Lung (tissue), 17 donors: ENCODE measurements at places on chromosomes 11 and 22. TPM values are rescaled to one million over a fixed set of nuclear protein-coding genes. Genes with fewer than 3 reads are reported as not detected.

- no peak for DNase-seq
Observed at GRCh38 chr11:43197379-43197778, 114.4 kb upstream of the API5 start.

DNA sequence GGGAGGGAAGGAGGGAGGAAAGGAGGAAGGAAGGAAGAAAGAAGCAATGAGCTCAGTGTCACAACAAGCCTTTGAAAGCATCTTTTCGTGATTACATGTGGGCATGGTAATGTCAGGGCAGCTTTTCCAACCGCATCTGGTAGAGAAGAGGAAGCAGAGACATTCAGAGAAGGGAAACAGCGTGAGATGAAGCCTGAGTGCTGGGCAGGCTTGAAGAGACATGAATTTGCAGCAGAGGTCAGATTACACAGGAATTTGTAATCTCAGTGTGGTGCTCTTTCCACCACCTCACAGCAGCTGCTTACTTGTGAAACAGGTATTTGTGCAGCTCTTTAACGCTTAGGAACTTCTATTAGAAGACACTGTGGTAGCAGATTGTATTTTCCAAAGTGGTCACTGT lies 289.5 kb upstream of the C11orf87 start:
- no peak for DNase-seq

GRCh38 chr11:6992026-6992425 lies 28.1 kb downstream of the ZNF214 start:
- DNase-seq: no peak

- DNase-seq: peak; percentile 58
Observed at GRCh38 chr22:31439808-31440207, 40.4 kb downstream of the DRG1 start.

Gene NPAS4
- total RNA-seq: 0.06 TPM

DNA sequence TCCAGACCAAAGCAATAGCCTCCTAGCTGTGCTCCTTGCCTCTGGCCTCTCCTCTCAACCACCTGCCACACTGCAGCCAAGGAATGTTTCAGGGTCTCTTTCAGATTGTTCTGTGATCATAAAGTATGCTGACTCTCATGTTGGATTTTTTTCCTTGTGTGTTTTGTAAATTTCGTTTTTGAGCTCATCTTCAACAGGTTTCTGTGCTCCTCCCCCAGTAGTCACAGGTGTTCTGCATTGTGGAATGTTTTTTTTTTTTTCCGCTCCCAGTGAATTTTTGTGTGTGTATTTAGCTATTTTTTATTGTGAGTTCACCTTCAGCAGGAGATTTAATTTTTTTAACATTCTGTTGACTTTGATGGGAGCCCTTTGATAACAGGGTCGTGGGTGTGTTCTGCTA lies 153.7 kb downstream of the MYO18B start:
- DNase-seq: no peak

GRCh38 chr11:62489204-62489603 lies 57.4 kb downstream of the AHNAK start:
- no peak for DNase-seq

Gene SLC5A1
- 3.5 TPM for total RNA-seq

DNA sequence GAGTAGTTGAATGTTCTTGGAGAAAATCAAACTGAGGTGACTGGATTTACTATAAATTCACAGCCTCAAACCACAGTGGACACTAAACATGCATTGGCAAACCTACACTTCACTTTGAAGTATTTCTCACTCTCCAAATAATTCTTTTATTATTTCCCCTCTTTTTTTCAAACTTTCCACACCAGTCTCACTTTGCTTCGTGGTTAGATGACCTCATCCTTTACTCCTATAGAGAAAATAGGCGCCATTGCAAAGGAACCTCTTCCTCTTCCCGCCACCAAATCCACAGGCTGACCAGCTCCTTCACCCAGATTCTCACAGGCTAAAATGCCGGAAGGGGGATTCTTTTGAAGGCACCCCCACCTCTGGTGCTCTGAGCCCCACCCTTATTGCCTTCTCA lies 33.4 kb downstream of the HTR3A start:
- DNase-seq: no peak

DNA sequence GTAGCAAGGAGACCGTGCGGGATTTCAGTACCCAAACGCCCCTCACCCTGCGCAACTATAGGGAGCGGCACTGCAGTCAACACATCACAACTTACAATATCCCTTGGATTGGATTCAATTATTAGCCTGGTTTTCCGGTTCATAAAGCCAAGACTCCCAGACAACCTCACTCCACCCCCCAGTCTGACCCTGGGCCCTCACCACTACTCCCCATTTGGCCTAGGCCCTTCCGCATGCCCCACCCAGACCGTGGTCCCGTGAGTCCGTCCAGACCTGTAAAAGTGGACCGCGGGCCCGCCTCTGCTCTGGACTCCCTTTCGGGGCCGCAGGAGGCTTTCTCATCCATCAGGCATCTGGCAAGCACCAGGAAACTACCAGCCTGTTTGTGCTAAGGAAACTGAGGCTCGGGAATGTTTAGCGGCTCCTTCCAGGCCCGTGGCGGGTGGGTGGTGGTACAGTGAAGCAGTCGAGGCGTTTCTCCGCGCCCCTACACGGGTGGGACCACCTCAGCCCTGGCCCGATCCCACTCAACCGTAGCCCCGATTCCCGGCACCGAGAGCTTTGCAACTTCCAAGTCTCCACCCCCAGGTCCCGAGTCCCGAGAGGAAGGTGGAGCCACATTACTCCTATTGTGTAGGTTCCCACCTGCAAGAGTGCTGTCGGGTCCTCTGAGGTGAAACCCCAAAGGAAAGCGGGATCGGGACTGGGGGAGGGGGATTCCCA lies 679 bp upstream of the DPP3 start:
- peak; percentile 57 for DNase-seq

DNA sequence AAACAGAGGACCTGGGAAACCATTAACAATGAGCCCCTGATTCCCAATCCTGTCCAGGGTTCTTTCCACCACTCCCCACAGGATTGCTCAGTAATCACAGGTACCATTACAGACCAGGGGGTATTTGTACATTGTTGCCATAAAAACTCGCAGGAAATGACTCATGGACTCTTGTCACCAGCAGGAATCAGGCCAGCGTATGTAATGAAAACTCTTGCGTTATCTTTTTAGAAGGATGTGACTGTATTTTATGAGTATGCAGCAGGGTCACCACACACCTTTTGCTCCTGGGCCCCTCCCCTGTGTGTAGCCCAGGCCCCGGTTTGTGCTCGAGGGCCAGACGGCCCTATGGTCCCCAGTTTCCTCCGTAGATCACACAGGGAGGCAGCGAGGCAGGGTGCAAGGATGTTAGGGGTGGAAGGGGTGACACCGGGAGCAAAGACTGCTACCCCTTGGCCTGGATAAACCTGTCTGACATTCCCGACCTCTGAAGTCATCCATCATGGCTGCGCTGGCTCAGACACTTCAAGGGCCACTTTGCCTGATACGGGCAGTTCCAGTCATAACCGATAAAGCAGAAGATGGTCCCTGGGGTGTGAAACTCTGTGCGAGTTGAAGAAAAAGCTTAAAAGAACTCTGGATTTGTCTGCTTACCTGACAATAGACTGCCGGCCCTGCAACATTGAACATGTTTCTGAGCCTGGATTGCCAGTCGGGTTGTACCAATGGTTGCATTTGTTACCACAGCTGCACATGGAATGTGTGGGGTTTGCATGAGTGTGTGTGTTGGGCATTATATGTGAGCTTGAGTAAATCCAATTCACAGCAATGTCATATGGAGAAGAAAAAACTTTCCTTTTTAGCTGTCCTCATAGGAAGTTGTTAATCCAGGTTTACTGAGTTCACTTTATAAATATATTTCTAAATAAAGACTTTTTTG lies 56.9 kb downstream of the MICAL2 start:
- DNase-seq: peak; percentile 48

DNA sequence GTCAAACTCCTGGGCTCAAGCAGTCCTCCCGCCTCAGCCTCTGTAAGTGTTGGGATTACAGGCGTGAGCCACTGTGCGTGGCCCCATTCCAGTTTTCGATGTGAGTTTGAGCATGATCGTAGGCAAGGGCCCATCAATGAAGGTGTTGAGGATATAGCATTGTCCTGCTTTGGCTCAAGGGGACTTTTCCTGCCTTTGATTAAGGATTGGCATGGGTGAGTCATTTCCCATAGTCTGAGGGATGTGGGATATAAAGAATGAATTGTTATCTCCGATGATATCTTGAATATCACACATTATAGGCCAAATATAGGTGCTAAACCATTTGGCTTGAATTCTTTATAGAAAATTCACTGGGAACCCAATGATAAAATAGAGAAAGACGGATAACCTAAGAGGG lies 30.4 kb downstream of the STIM1 start:
- no peak for DNase-seq

DNA sequence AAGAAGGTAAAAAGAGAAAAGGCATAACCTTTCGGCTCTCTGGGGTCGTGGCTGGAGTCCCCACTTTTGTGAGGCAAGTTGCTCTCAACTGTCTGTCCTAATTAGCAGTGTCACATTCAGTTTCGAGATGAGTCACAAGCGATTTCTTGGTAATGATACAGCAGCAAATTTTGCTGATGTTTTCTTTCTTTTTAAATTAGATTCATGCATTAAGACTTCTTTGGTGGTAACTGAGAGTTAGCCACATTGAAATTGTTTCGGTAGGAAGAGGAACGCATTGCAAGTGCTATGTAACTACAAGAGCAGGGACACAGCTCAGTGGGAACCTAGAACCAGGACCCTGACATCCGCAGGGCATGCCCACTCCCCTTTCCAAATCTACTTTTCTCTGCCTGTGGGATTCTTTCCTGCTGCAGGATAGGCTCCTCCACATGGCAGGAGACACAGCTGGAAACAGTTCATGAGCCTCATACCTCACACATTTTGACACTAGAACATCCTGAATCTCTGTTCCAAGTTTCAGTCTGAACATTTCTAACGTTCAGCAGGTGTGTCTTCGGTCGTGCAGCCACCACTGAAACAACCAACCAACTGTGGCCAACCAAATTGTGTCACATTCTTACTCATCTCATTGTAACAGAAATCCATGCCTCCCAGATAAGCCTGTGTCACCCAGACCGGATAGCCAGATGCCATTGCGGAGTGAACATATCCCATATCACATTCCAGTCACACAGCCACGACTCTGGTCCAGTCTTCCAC lies 987.6 kb downstream of the NTM start:
- no peak for DNase-seq

GRCh38 chr11:128365044-128365443 lies 222.3 kb downstream of the ETS1 start:
- peak; percentile 32 for DNase-seq

Gene NLRP10
- total RNA-seq: not detected

- DNase-seq: no peak
Observed at GRCh38 chr22:22884888-22885840, 2.5 kb upstream of the IGLL5 start.

Gene SCGB1A1
- 5,001 TPM for total RNA-seq

Gene ENTHD1
- total RNA-seq: 0.15 TPM
